Stimulated activated CD8-positive, alpha-beta memory T cell treated with anti-CD3 and anti-CD28 coated beads, Interleukin-2, amount 100 ng/mL, for 48 hours (primary cell): ENCODE measurements at places on chromosomes 16 and 17.

- DNase-seq: no peak
Observed at GRCh38 chr17:49869038-49869374, 21.1 kb upstream of the TAC4 start.

DNA sequence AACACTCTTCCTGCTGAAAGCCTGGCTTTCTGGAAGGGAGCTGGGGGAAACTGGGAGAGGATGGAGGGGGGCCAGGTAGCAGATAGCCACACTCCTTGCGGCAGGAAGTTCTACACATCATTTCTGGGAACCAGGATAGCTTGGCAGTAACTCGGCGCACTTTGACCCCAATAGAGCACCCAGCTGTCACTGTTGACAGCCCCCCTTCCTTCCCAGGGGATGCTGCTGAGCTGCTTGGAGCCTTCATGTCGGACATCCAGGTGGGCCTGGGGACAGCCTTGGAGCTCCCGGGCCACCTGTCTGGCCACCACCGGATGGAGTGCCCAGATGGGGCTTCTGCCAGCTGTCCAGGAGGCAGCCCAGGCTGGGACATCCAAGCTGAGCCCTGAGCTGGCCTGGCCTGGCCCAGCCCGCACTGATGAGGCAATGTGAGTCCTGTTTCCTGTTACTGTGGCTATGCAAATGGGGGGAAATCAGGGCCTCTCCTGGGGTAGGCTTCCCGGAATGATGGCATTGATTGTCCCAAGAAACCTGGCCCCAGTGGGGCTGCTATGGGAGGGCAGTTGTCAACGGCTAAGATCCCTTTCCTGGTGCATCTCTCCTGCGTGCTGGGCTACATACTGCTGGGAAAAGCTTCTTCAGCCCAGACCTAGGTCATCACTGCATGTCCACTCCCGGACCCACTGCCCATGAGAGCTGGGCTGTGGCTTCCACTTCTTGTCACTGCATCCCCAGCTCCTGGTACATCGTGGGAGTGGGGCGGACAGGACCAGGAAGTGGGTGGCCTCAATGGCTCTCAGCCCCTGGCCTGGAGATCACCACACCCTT lies 50.0 kb downstream of the SOCS1 start:
- no peak for DNase-seq

DNA sequence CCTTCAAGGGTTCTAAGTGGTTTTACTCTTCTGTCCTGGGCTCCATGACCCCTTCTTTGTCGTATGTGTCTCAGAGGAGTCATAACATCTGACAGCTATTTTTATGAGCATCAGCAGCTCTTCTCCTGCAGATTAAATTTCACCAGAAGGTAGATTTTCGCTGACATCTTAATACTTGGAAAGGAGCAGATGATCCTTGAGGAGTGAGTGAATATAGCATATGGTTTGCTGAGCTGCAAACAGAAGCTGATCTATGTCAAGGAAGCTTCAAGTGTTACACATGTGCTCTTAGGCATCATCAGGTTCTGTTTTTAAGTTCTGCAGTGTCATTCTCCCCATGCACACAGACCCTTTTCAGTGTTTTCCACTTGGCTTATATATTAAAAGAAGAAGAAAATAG lies 49.2 kb upstream of the MYH2 start:
- DNase-seq: no peak

GRCh38 chr17:29069526-29070041 lies 26.6 kb downstream of the PIPOX start:
- DNase-seq: no peak

DNA sequence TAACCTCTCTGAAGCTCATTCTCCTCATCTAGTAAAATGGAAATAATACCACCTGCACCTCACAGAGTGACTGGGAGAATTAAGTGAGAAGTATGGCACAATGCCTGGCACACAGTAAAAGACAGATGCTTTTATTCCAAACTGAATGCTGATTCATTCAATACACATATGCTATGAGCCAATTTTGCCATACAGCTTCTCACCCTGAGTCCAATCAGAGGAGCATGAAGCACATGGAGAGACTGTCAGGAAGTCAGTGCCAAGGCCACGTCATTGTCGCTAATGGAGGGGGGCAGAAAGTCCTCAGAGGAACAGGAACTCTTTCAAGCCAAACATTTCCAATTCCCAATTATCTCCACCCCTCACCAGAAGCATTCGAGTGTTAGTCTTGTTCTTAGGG lies 11.6 kb downstream of the MKS1 start:
- DNase-seq: no peak

- DNase-seq: no peak
Observed at GRCh38 chr17:76535788-76536510, 1.6 kb downstream of the CYGB start.

DNA sequence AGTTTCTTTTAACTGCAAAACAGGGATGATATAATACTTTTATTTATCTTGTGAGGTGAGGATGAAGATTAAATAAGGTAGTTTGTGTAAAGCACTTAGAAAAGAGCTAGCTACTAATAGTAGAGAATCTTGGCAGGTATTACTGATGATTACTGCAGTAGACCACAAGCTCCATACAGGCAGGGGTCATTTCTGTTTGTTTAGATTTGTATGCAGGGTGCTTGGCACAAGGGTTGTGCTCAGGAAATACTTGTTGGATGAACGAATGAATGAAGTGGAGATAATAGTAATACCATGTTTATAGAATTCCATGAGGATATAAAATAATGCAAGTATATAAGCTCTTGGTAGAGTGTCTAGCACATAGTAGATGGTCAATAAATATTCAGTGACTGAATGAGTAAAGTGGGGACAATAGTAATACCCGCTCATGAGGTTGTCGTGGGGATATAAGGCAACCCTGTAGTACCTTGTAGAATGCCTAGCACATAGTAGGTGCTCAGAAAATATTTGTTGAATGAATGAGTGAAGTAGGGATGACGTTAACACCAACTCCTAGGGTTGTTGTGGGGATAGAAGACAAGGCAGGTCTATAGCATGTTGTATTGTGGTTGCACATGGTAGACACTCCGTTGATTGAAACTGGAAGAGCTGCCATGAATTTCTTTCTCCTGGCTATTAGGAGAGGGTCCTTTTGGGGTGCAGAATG lies 83.0 kb downstream of the ABCC1 start:
- DNase-seq: no peak

DNA sequence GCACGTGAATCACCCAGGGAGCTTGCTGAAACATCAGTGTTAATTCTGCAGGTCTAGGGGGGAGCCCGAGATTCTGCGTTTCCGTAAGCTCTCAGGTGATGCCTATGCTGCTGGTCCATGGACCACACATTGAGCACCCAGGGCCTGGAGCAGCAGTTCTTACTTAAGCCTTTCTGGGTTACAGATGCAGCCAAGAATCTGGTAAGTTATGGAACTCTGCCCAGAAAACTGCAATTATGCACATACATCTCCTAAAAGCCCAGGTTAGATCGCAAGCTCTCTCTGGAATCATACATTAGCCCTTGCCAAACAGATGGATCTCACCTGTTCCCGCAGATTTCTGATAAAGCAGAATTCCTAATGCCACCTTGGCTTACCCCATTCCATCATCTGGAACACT lies 265.9 kb upstream of the SALL1 start:
- DNase-seq: no peak
